ENCODE measurements at places on chromosomes 5 and 9.

GRCh38 chr9:129720181-129720864 lies 32.5 kb downstream of the PTGES start:
- peak; percentile 71 for DNase-seq

- DNase-seq, result no peak
Observed at GRCh38 chr9:70260007-70260443, 1.2 kb downstream of the SMC5 start.

DNA sequence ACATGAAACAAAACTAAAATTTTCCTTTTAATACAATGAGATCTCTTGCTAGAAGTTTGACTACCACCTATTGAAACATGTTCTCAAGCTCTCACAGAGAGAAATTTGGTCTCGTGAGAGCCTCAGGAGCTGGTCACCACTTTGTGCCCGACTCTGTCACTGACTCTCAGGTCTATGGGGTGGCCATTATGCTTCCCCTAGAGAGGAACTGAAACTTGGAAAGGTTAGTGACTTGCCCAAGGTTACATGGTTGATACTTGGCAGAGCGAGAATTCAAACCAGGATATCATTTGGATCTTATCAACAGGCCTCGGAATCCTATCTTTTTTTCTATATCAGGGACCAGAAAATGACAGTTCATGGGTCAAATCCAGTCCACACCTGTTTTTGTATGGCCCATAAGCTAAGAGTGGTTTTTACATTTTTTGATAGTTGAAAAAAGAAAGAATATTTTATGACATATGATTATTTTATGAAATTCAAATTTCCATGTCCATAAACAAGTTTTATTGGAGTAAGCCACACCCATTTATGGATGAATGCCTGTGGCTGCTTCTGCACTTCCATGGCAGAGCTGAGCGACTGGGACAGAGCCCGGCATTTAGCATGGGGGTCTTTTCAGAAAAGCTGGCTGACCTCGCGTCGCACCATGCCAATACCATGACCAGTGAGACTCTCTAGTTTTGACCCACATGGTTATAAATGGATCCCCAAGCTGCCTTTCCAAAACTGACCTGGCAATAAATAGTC lies 44.8 kb upstream of the EQTN start:
- no peak for DNase-seq

DNA sequence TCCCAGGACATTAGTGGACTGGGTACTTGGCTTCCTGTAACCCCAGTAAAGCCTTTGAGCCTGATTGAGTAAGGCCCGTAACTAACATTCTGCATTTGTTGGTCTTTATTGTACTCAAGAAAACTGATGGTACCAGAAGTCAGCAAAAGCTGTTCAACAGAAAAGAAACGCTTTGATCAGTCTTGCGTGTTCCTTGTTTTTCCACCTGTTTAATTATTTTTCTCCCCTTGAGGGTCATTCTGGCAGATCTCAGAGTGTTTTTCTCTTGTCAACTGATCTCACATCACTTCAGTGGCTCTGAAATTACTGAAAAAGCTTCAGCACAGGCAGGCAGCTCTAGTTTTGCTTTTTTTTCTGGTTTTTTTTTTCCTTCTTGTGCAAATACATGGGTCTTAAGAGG lies 6.1 kb upstream of the TMEM268 start:
- DNase-seq, result no peak

DNA sequence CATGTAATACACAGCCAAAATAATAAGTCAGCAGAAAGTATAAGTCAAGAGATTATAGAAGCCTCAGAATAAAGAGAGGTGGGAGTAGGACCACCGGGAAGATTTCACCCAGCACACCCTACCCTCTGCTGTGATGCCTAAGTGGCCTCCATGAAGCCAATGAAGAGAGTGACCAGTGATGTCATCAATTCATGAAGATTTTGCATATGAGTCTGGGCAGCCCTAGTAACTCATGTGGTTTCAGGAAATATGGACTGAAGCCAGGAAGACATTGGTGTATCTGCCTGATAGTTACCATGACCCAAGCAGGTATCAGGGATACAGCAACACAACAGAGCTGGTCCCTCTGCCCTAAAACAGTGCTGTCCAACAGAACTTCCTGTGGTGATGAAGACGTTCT lies 135.3 kb downstream of the ADAMTS12 start:
- DNase-seq, result no peak
